ENCODE measurements at places on chromosomes 13 and 19. TPM values are rescaled to one million over a fixed set of nuclear protein-coding genes. Genes with fewer than 3 reads are reported as not detected.
A peak's percentile ranks its signal among the peaks of the same experiment; 100 is the strongest.

The MAP4K1 gene
- total RNA-seq, result 198 TPM

DNA sequence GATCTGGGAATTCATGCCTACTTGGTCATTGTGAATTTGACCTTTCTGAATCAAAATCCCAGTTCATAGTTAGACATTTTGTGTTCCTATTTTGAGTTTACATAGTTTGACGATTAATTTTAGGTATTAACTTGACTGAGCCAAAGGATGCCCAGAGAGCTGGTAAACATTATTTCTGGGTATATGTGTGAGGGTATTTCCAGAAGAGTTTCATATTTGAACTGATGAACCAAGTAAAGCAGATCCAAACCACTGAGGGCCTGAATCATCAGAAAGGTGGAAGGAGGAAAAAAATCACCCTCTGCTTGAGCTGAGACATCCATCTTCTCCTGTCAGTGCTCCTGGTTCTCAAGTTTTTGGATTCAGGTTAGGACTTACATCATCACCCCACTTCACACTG is 116.6 kb downstream of the CYSLTR2 start:
- no peak overlapping the region for H3K27ac ChIP-seq
- no peak overlapping the region for H3K4me3 ChIP-seq
- peaks cover 29% of the 10 kb centered on the region for H3K27me3 ChIP-seq
- H3K36me3 ChIP-seq, result peaks cover 9% of the 10 kb centered on the region
- H3K4me1 ChIP-seq, result peaks cover 19% of the 10 kb centered on the region
- DNase-seq, result no peak

The ACTN4 gene
- 182 TPM for total RNA-seq

The SCEL gene
- total RNA-seq, result not detected

The ACTMAP gene
- 15.0 TPM for total RNA-seq

The SERPINE3 gene
- not detected for total RNA-seq

DNA sequence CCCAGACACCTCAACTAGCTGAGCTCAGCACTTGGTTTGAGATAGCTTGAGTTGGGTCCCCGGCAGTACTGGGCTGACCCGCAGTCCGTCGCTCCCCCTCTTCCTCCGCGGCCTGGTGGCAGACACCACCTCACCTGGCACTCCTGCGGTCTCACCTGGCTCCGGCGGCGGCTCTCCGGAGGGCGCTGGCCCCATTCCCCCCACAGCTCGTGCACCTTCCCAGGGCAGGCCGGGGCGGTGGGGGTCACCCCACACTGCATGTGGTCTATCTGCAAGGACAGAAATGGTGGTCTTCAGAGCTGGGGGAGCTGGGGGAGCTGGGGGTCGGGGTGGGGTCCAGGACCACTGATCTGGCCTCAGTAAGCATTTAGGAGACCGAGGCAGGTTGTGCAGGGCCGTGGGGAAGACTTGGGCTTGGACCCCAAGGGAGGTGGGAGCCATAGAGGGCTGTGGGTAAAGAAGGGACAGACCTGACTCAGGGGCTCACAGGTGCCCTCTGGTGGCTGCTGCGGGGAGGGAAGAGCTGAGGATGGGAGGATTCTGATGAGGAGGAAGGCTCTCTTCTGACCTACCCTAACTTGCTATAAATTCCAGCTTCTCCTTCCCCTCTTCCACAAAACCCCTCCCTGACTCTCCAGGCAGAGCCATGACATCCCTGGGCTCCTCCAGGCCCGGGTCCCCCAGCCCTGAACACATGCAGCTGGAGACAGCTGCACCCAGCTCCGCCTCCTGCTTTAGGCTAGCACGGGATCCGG is 6.7 kb upstream of the PLIN4 start:
- H3K27ac ChIP-seq, result no peak overlapping the region
- no peaks in the 10 kb centered on the region for H3K4me1 ChIP-seq
- no peaks in the 10 kb centered on the region for H3K36me3 ChIP-seq
- H3K27me3 ChIP-seq, result peaks cover 2% of the 10 kb centered on the region
- no peak overlapping the region for H3K4me3 ChIP-seq

The FUT3 gene
- total RNA-seq, result not detected

GRCh38 chr13:26168835-26169234 is 53.3 kb downstream of the RNF6 start:
- no peak overlapping the region for H3K4me3 ChIP-seq
- H3K4me1 ChIP-seq, result no peaks in the 10 kb centered on the region
- no peak for DNase-seq
- no peaks in the 10 kb centered on the region for H3K36me3 ChIP-seq
- peaks cover 2% of the 10 kb centered on the region for H3K27me3 ChIP-seq

GRCh38 chr13:109789262-109789661 is 2.9 kb upstream of the IRS2 start:
- H3K27ac ChIP-seq, result no peak overlapping the region
- DNase-seq, result no peak
- H3K4me1 ChIP-seq, result peaks cover 17% of the 10 kb centered on the region
- no peaks in the 10 kb centered on the region for H3K36me3 ChIP-seq

The TECR gene
- total RNA-seq, result 145 TPM

DNA sequence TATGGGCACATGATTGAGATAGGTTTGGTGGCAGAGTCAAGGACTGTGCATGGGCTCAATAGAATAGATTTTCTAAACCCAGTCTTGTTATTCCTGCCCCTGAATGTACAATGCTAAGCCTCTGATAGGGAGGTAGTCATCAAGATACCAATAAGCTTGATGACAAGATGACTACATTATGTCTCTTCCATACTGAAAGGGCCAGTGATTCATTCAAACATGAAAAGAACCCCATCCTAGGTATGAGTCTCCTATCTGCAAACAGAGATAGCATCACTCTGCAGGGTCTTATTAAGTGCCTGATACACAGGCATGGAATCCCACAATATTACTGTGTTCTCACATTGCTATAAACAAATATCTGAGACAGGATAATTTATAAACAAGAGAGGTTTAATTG is 40.3 kb upstream of the UFM1 start:
- no peaks in the 10 kb centered on the region for H3K36me3 ChIP-seq
- no peak overlapping the region for H3K27ac ChIP-seq
- no peaks in the 10 kb centered on the region for H3K4me1 ChIP-seq
- H3K27me3 ChIP-seq, result peaks cover 2% of the 10 kb centered on the region

GRCh38 chr13:46143184-46143701 is 38.4 kb upstream of the CPB2 start:
- no peak overlapping the region for H3K4me3 ChIP-seq
- peak overlapping the region; percentile 78 for H3K27ac ChIP-seq
- no peak for DNase-seq
- H3K36me3 ChIP-seq, result peaks cover 77% of the 10 kb centered on the region

DNA sequence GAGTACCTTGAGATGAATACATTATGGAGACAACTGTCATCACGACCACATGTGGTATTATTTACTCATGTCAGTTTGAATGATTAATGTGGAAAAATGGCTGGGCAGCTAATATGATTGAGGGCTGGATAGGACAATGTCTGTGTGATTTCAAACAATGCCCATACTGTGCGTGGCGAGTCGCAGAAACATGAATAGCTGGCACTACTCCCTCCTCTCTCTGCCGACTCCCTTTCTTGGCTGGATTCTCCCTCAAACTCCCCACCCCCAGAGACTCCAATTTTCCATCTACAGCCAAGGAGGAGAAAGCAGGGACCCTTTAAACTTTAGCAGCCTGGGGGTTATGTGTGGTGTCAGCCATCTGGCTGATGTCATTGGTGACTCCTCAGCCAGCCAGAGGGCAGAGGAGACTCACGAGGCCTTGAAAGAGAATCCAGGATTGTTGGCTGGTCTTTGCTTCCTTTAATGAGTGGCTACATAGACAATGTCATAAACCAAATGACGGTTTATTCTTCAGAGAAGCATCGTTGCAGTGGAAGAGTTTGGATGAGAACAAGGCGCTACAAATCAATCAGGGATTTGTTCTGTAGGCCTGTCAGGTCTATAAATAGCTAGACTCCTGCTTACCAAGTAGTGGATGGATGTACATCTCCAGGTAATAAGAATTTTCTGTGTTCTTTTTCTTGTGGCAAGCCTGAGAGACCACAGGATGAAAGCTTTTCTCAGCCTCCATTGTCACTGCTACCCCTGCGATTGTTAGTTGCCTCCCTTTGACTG is 165.6 kb downstream of the DLEU7 start:
- no peaks in the 10 kb centered on the region for H3K4me1 ChIP-seq
- no peak overlapping the region for H3K4me3 ChIP-seq
- H3K36me3 ChIP-seq, result no peaks in the 10 kb centered on the region
- DNase-seq, result no peak
- no peaks in the 10 kb centered on the region for H3K27me3 ChIP-seq

GRCh38 chr13:54287062-54287764 is 1258.6 kb downstream of the OLFM4 start:
- no peak overlapping the region for H3K4me3 ChIP-seq
- DNase-seq, result no peak

The SYNE4 gene
- total RNA-seq, result 1.7 TPM

The TUBA3C gene
- total RNA-seq, result not detected

DNA sequence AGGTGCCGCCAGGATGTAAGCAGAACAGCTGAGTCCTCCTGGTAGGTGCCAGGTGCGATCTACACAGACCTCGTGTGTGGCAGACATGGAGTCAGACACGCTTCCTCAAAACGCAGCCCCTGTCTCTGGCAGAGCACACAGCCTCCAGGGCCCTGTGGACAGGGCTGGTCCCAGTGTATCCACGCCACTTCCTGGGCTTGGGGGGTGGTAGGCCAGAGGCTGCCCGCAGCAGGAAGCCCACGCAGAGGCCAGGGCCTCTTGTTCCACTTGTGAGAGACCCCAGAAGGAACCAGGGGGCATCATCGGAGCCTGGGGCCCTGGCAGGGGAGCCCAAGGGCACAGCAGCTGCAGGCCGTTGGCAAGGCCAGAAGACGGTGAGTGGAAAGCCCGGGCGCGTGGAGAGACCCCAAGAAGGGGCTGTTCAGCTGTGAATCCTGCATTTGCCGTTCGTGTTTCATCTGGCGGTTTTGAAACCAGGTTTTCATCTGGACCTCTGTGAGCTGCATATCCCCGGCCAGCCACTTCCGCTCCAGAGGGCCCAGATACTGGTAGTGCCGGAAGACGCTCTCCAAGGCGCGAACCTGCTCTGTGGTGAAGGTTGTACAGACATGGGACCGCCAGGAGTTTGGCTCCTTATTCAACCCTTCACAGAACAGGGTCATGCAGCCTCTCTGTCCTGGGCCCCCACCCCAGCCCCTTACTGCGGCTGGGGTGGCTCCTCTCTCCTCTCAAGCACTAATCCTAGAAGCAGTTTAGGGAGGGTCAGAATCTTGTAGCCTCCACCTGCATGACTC is 25.1 kb upstream of the SLITRK1 start:
- DNase-seq, result no peak
- H3K27ac ChIP-seq, result no peak overlapping the region
- no peaks in the 10 kb centered on the region for H3K4me1 ChIP-seq
- H3K4me3 ChIP-seq, result no peak overlapping the region
- H3K27me3 ChIP-seq, result no peaks in the 10 kb centered on the region

DNA sequence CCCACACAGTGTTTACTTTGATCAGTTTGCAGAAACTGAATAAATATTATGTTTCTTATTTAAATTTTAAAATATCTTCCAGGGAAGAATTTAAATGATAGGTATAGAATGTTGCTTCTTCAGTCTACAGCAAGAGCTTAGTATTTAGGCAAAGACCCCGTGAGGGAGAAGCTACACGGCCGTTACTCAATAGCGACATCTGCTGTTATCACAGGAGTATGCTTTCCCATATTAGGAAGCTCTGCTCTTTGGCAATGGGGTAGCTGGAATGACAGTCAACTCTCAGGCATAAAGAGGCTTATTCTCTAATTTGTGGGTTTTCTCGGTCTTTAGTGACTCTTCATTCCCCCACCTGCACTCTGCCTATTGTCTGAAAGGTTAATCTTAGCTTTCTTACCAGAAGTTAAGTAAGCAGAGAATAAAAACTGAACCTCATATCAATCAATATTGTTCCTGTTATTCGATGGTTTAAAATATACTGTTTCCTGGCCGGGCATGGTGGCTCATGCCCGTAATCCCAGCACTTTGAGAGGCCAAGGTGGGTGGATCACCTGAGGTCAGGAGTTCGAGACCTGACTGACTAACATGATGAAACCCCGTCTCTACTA is 13.2 kb upstream of the LHFPL6 start:
- peak; percentile 51 for DNase-seq
- H3K4me1 ChIP-seq, result no peaks in the 10 kb centered on the region
- no peak overlapping the region for H3K4me3 ChIP-seq
- no peaks in the 10 kb centered on the region for H3K36me3 ChIP-seq

DNA sequence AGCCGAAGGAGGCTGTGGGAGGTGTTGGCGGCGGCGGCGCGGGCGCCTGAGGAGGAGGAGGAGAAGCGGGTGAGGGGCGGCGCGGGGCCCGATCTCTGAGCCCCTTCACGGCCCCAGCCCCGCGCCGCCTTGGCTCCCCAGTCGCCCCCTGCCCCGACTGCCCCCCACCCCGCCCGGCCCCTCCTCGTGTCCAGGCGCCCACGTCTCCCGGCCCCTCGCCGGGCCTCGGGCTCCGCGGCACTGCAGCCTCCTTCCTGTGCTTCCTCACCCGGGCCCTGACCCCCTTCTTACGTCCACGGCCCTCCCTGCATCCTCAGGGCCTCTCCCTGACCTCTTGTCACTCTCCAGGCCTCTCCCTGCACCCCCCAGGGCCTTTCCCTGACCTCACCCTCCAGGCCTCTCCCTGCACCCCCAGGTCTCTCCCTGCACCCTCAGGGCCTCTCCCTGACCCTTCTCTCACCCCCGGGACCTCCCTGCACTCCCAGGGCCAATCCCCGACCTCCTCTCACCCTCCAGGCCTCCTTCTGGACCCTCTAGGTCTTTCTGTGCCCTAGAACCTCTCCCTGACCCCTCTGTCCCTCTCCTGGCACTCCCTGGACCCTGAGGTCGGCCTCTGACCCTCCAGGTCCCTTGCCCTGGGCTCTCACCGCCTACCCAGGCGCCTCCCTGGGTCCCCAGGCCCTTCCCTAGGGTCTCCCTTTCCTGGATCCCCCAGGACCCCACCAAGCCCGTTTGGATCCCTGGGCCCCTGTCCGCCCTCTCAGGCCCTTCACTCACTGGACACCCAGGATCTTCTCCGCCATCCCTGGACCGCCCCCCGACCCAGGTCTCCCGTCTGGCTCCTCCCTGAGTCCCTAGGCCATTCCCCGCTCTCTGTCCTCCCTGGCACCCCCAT is 460 bp downstream of the KMT5C start:
- H3K27me3 ChIP-seq, result peaks cover 2% of the 10 kb centered on the region
- H3K27ac ChIP-seq, result peak overlapping the region; percentile 97
- H3K4me3 ChIP-seq, result peak overlapping the region; percentile 86
- H3K4me1 ChIP-seq, result peaks cover 18% of the 10 kb centered on the region

The ERICH4 gene
- not detected for total RNA-seq

The PALM3 gene
- 0.16 TPM for total RNA-seq

- H3K27ac ChIP-seq, result peak overlapping the region; percentile 92
- DNase-seq, result peak; percentile 74
- H3K27me3 ChIP-seq, result no peaks in the 10 kb centered on the region
- H3K36me3 ChIP-seq, result peaks cover 7% of the 10 kb centered on the region
These were observed 11.6 kb upstream of the ASF1B start for GRCh38 chr19:14147797-14148605.
